T-helper 17 cell (primary cell): ENCODE measurements at places on chromosomes 4 and X.

DNA sequence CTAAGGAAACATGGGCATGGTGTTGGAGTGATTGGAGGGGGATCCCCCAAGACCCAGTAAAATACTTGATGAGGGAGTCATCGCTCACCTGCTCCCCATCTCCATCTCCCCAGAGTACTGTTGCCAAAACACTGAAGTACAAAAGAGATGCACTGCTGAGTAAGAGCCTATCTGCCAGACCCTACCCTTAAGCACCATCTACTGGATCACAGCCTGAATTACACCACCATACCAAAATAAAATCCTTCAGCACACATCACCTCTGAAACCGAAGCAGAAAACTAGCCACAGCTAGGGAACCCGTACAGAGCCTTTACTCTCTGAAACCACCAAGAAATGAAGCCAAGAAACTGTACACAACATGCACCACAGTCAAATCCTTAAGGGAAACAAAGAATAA, 466.3 kb upstream of the ACTRT1 start:
- no peak for DNase-seq

GRCh38 chrX:50779694-50780093, 34.3 kb downstream of the SHROOM4 start:
- no peak for DNase-seq

DNA sequence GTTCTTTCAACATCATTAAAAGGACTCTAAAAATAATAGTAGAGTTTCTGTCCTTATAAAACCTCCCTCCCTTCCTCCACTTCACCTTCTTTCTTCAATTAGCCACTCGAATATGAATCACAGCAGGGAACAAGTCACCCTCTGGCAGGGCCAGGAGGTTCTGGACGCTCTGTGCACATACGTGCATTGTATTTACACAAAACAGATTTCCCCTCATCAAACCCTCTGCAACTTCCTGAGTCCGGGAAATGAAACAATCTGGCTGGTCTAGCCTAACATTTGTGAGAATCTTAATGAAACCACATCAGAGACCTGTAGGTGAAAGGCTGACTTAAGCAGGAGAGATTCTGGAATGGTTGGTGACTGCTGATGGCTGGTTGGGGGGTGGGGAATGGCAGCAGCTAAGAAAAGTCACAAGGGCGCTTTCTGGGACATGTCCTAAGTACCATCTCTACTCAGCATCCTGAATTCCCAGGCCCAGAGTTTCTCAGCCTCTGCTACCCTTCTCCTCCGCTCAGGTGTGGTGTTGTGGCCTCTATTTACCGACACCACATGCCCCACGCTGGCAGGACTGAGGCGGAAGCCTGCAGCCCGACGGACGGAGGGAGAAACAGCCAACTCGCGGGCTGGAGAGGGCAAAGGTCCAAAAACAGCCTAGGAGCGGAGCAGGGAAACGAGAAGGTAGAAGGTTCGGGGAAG, 1.0 kb downstream of the ZDHHC9 start:
- no peak for DNase-seq

DNA sequence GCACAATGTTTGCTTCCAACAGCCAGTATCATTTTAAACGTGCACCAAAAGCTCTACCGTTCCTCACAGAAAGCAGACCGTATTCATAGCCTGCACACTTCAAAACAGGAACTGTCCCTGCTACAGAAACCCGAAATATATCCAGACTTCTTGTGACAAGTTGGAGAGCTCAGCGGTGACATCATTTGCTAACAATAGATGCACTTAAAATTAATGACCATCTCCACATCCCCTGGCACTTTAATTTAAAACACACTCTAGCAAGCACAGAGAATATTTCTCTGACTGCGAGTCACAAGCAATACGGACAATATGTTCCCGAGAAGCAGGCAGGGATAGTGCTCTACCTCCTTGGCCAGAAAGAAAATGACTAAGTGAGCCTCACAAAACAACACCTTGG, 2.5 kb downstream of the NYX start:
- DNase-seq, result no peak

DNA sequence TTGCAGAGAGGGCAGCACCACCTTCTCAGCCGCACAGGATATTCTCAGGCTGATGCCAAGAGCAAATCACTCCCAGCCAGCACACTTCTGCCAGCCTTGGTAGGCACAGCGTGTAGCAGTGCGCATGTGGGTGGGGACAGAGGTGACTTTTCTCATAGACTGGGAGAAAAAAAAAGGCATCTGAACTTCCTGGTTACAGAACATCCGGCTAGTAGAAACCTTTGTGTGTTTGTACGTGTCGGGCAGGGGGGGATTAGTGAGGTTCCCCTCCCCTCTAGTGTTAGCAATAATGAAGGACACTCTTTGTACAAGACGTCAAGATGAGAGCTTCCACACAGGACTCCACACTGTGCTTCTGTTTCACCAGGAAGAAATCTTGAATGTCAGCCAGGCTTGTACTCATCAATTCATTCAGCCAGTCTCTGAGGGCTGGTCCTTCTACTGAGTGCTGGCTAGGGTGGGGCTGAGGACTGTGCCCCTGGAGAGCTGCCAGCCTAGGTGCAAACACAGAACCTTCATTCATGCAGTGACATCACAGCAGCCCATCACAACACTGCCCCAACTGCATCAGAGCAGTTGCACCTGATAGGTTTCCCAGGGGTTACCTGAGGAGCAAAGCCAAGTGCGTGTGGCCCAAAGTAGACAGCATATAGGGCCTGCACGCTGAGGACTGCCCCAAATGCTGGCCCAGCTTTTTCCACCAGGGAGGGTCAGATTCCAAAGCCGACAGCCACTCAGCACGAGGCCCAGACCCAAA, 34.7 kb downstream of the SLC25A5 start:
- no peak for DNase-seq

DNA sequence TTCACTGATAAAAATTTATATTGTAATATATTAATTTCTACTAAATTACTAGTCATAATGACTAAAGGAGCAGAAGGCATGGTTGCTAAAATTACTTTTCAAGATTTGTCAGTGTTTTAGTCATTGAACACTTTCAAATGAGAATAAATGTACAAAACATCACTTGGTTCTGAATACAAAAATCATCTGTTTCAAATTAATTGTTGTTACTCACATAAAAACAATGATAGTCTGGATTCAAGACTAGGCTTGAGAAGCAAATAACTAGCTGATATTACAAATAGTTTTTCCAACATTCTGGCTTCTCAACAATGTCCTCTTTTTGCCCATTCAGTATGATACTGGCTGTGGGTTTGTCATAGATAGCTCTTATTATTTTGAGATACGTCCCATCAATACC, 112.5 kb downstream of the ANAPC10 start:
- DNase-seq, result no peak

DNA sequence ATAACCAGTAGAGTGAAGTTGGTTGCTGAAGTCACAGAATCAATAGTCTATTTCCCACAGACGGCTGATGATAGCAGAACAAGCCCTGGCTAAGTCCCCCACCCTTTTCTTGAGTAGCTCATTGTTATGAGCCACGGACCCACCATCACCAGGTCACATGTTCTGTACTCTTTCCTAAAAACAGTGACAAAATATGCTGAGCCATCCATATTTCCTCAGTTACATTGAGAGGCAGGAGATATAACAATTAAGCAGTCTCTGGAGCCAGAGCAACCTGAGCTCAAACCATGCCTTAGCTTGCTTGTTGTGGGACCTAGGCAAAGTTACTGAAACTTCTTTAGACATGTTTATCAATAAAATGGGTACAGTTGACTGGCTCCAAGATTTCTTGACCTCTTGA, 2.9 kb upstream of the CSTF2 start:
- no peak for DNase-seq

GRCh38 chrX:23937100-23937499, 29.3 kb downstream of the CXorf58 start:
- no peak for DNase-seq

GRCh38 chr4:87541521-87541920, 12.3 kb upstream of the SPARCL1 start:
- DNase-seq, result no peak

DNA sequence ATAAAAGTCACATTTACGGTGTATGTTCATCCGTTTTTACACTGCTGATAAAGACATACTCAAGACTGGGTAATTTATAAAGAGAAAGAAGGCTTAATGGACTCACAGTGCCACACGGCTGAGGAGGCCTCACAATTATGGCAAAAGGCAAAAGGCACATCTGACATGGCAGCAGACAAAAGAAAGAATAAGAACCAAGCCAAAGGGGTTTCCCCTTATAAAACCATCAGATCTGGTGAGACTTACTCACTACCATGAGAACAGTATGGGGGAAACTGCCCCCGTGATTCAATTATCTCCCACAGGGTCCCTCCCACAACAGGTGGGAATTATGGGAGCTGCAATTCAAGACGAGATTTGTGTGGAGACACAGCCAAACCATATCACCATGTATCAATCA, 7.3 kb upstream of the GUCY1B1 start:
- no peak for DNase-seq

GRCh38 chrX:134374910-134375309, 85.1 kb upstream of the HPRT1 start:
- DNase-seq, result no peak

DNA sequence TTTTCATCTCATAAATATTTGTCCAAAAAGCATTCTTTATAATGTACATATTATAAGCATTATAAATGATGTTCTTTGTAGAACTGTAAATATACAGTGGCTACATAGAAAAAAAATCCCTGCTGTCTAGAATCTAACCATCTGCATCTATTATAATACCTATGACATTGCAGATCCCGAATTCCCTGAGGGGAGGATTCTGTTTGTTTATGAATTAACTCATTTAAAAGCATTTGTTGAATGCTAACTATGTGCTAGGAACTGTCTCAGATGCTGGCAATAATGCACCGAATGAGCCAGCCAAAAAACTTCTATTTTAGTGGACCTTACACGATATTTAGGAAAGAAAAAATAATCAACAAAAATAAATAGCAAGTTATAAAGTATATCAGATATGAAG, 189.6 kb downstream of the PACRGL start:
- no peak for DNase-seq

GRCh38 chr4:56701161-56701480, 20.0 kb upstream of the HOPX start:
- no peak for DNase-seq

GRCh38 chr4:154490583-154491340, 837 bp downstream of the DCHS2 start:
- no peak for DNase-seq

GRCh38 chrX:125378770-125379169, 59.1 kb downstream of the TEX13C start:
- no peak for DNase-seq

DNA sequence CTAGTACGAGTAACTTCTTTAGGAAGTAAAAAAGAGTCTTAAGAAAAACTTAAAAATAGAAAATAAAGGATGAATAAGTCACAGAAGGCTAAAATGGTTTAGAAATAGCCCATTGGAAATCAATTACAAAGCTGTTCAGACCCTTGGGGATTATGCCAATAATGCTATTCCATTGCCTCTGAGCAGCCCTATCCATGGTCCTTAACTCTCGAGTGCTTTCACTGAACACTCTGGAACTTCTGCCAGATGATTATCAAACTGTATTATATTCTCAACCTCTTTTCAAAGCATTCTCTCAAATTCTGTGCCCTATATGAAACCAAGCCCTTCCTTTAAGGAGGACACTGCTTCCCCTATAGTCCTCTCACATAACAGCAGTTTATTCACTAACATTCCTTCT, 17.0 kb downstream of the SLC9B1 start:
- DNase-seq, result no peak

DNA sequence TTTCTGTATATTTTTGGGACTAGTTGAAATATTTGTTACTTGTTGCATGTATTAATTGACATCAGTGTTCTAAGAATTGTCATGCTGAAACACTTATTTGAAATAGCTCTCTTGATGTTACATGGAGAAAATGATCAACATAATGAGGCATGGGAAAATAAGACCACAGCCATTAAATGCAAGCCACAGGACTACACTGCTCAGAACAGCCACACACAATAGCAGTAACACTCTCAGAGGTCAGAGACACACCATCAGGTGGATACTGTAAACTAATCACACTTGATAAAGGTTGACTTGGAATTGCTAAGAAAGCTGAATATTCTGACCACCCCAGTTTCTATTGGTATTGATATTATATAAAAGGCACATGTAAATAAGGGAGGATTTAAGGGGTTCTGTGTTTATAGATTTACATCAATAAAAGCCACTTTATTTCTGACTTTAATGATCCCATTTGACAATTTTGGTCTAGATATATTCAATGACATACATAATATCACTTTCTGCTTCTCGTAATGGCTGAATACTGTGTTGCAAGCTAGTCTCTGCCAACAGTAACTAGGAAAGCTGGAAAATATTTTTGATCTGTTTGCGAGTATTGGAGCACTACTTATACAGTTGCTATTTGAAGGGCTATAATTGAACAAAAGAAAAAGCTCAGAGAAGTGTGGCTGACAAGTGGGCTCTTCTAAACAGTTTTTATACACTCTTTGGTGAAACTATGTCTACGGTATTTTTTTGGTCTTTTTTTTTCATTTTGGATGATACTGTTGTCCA, 876.5 kb upstream of the INTU start:
- DNase-seq, result no peak

DNA sequence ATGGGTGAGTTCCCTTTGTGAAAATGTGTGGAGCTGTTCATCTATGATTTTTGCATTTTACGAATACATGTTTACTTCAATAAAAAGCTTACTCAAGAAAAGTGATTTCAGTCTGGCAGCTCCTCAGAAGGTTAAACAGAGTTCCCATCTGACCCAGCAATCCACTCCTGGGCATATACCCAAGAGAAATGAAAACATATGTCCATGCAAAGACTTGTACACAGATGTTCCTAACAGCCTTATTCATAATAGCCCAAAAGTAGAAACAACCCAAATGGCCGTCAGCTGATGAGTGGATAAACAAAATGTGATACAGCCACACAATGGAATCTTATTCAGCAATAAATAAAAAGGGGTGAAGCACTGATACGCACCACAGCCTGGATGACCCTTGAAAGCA, 20.8 kb downstream of the CLCN4 start:
- DNase-seq, result no peak

DNA sequence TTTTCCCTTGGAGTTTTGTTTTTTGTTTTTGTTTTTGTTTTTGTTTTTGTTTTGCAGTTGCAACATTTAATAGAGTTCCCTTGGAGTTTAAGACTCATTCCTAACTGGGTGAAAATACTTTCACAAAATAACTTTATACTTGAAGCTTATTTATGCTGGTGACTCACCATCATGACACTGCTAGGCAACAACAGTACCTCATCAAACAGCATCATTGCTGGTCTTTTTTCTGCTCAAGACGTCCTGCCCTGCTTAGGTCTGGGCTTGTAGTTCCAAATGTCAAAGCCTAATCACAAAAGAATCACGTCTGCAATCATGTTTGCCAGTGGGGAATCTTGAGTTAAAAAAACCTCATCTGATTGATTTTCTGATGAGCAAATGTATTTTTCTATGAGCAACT, 105.7 kb upstream of the PRPS2 start:
- DNase-seq, result no peak

DNA sequence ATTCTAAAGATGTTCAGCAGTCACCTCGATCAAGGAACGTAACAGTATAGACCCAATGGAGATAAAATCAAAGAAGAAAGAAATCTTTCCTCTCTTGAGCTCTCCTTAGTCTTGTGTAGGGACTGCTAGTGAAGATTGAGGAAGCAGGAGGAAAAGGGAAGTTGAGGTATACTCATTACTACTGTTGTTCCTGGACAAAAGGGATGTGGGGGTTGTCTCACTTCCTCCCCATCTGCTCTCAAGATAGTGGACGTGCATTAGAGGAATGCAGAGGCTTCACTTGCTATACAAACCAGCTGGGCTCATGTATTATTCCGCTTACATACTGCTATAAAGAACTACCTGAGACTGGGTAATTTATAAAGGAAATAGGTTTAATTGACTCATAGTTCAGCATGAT, 208.9 kb upstream of the ARHGEF9 start:
- no peak for DNase-seq

GRCh38 chr4:53016099-53016820, 154.1 kb downstream of the RASL11B start:
- DNase-seq, result no peak
